ENCODE measurements at places on chromosomes 12 and 14.
A peak's percentile ranks its signal among the peaks of the same experiment; 100 is the strongest.

DNA sequence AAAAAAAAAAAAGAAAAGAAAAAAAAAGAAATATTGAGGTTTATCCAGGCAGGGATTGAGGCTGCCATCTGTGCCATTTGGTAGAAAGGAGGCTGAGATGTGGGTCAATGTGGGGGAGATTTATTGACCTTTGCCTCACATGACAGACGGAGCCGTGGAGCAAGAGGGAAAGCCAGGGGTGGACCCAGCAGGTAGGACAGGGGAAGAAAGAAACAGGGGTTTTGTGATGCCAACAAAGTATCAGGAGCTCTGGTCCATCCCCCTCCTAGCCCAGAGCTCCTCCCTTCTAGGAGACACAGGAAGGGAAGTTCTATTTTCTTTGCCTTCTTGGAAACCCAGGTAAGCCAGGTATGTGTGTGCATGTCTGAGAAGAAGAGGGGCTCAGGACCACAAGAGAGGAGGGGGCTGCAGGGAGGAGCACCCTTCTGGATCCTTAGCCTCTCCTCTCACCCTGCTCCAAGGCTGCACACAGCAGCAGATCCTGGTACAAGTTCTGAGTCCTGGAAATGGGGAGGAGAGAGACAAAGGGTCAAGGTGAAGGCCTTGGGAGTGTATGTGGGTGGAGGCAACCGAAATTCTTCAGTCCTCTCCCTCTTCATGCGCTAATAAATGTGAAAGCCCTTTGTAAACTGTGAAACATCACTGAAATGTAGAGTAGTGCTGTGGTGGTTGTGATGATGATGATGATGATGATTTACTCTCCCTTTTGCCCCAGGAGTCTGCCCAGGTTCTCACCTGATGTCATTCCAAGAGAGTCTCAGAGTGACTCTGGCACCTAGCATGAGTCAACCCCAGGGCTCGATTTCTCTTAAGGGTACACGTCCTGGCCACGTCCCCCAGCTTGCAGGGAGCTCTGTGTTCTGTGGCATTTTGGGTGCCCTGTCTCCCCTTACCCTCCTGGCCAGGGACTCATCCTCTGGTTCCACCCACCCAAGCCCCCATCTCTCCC is 26.3 kb downstream of the ZFP36L1 start:
- no peak for DNase-seq

GRCh38 chr12:7190268-7191055 is 976 bp downstream of the PEX5 start:
- no peak for DNase-seq

DNA sequence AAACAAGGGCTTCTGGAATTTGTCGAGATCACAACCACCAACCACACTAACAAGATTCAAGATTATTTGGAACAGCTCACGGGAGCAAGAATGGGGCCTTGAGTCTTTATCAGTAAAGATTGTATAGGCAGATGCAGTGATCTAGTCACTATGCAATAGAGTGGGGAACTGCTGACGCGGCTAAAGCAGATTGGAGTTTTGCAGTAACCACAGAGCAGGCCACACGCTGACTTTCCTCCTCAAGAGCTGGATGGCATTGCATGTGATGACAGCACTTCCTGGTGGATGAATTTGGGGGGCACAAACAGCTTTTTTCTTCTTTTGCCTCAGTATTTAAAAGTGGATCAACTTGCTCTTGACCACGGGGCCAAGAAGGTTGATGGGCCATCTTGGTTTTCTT is 46.0 kb downstream of the KCNK13 start:
- no peak for DNase-seq

- no peak for DNase-seq
Observed at GRCh38 chr14:49464885-49465284, 121.3 kb downstream of the RPS29 start.

- DNase-seq, result no peak
Observed at GRCh38 chr12:124469193-124469888, 98.1 kb downstream of the NCOR2 start.

DNA sequence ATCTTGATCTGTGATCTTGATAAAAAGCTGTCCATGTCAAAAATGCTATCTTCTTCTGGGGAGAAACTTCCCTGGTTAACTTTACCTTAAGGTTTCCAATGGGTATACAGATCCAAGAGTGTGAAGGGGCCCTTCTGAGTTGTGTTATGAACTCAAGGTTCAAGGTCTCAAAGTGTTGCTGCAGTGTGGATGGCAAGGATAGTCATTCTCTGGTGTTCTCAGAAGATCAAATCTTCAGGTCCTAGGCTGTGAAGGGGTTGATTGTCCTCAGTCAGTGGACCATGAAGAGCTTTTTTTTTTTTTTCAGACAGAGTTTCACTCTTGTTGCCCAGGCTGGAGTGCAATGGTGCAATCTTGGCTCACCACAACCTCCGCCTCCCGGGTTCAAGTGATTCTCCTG is 114.4 kb downstream of the SPTSSA start:
- no peak for DNase-seq

GRCh38 chr12:95446506-95446900 is 27.4 kb upstream of the METAP2 start:
- DNase-seq, result no peak

GRCh38 chr12:94762259-94762942 is 112.0 kb upstream of the TMCC3 start:
- DNase-seq, result no peak

DNA sequence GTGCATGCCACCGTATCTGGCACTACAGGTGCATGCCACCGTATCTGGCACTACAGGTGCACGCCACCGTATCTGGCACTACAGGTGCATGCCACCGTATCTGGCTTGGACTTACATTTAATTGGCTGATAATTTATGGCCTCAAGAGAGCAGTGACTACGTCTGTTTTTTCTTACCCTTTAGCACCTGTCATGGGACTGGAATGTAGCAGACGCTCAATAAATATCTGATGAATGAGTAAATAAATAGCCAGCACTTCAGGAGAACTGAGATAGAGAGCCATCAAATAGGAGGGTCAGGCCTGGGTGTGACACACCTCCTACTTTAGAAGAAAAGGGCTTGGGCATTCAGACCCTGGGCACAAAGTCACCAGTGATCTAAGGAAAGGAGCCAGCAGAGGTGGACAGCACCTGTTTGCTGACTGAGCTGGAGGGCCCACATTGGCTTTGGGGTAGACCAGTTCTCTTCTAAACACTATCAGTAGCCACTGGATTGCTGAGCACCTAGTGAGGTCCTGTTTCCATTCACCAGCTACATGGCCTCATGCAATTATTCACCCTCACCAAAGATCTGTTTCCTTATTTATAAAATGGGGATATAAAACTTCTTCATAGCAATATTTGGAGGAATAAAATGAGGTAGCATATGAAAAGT is 50.1 kb downstream of the RFX4 start:
- no peak for DNase-seq

GRCh38 chr14:104993808-104994591 is 8.4 kb downstream of the CLBA1 start:
- no peak for DNase-seq

- DNase-seq, result no peak
Observed at GRCh38 chr12:13073173-13073572, 29.0 kb downstream of the FAM234B start.

GRCh38 chr12:120994589-120995337 is 16.4 kb downstream of the HNF1A start:
- no peak for DNase-seq

- DNase-seq, result no peak
Observed at GRCh38 chr12:113962733-113963132, 3.4 kb downstream of the RBM19 start.

GRCh38 chr14:61561657-61562276 is 133.5 kb upstream of the HIF1A start:
- no peak for DNase-seq

- DNase-seq, result no peak
Observed at GRCh38 chr14:50070840-50071548, 45.4 kb downstream of the VCPKMT start.

GRCh38 chr12:107759410-107759809 is 1.5 kb downstream of the PRDM4 start:
- no peak for DNase-seq

DNA sequence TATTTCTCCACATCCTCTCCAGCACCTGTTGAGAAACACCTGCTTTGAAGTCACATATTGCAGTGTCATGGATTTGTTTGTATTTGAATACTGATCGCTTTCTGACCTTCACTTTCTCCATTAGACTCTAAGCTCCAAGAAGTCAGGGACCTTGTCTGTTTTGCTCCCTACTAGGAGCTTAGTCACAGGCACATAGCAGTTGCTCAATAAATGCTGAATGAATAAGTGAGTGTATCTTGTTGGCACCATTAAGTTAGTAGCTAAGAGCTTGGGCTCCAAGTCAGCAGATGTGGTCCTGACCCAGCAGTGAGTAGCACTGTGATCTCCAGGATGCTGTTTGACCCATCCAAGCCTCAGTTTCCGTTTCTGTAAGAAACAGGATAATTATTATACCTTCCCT is 10.1 kb downstream of the MVK start:
- DNase-seq, result no peak

DNA sequence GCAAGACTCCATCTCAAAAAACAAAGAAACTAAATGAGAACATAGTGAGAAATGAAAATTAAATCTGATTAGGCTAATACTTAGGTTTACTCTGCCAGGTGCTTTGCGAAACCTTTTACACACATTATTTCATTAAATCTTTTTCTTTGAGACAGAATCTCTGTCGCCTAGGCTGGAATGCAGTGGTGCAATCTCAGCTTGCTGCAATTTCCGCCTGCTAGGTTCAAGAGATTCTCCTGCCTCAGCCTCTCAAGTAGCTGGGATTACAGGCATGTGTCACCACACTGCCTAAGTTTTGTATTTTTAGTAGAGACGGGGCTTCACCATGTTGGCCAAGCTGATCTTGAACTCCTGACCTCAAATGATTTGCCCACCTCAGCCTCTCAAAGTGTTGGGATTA is 21.9 kb upstream of the EEA1 start:
- DNase-seq, result no peak

GRCh38 chr12:26723379-26724308 is 109.3 kb downstream of the ITPR2 start:
- DNase-seq, result no peak

DNA sequence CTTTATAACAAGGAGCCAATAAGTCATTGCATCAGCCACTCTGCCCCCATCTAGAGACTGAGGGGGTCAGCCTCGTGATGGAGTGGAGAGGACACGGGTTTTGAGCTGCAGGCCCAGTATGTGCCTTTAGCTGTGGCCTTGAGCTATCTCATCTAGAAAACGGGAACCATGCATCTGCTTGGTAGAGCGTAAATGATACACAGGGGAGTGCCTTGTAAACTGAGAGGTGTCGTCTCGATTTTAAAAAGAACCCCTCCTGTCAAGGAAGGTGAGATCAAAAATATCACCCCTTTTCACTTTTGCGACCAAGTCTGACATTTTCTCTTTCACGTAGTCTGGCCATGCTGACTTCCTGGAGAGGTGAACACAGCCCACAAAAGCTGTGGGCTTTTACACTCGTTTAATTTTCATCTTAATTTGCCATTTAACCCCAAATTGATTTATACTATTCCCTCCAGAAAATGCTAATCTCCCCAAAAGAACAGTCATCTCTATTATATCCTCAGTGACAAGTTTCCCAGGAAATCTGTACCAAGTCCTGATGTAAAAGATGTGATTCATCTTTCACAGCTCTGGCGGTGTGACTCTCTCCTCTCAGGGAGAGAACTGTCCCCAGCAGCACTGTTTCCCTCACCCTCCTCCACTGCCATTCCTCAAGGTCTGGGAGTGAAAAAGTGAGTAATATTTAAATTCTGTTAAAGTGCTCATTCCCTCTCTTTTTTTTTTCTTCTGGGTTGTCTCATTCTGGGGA is 30.6 kb downstream of the VCPKMT start:
- no peak for DNase-seq

GRCh38 chr12:62129291-62129690 is 130.9 kb upstream of the USP15 start:
- DNase-seq, result no peak

GRCh38 chr12:109777544-109777943 is 55.7 kb downstream of the TRPV4 start:
- DNase-seq, result no peak

GRCh38 chr12:63124778-63125177 is 26.2 kb downstream of the AVPR1A start:
- DNase-seq, result no peak

GRCh38 chr12:85072826-85073225 is 36.7 kb downstream of the LRRIQ1 start:
- DNase-seq, result no peak

GRCh38 chr12:42627151-42627550 is 37.6 kb upstream of the PRICKLE1 start:
- no peak for DNase-seq

DNA sequence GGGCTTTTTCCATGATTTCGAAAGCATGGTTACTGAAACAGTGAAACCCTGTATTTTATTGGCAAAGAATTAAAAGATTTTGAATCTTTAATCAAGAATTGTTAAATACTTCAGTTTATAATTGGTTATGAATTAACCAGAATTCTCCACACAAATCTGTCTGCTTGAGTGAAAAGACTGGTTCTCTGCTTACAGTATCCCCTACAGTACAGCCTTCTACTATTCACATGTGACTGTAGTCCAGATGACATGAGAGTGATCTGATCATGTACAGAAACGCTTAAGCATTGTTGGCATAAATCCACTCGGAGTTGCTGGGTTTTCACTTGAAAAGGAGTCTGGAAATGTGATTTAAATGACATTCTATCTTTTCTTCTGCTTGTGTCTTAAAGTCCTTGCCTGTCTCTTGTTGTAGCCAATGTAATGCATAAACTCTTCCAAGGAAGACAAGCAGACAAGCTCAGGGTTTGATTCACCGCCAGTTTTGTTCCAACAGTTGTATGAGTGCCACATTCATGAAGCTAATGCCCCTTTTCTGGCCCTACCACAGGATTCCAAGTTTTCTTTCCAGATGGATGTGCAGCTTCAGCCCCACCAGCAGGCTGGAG is 222.0 kb upstream of the LRIG3 start:
- no peak for DNase-seq

GRCh38 chr12:89707703-89708564 is 704 bp downstream of the ATP2B1 start:
- peak; percentile 25 for DNase-seq

GRCh38 chr12:51108136-51108535 is 24.7 kb upstream of the CSRNP2 start:
- DNase-seq, result no peak

- no peak for DNase-seq
Observed at GRCh38 chr12:52805000-52805399, 8.9 kb downstream of the KRT4 start.

GRCh38 chr14:75811872-75812499 is 150.9 kb downstream of the TTLL5 start:
- no peak for DNase-seq

GRCh38 chr12:89552376-89552775 is 26.5 kb upstream of the POC1B start:
- no peak for DNase-seq
